Activated T-helper 17 cell treated with anti-CD3 and anti-CD28 coated beads, Interleukin-2, amount 50 U/mL, for 72 hours (primary cell): ENCODE measurements at places on chromosomes 3 and 15. TPM values are rescaled to one million over a fixed set of nuclear protein-coding genes. Genes with fewer than 3 reads are reported as not detected.
A peak's percentile ranks its signal among the peaks of the same experiment; 100 is the strongest.

Gene CFAP91
- not detected for total RNA-seq

Gene ADGRG7
- not detected for total RNA-seq

Gene KLHL6
- 33.5 TPM for total RNA-seq

Gene PYGO1
- not detected for total RNA-seq

Gene CFAP161
- total RNA-seq: not detected

Gene A4GNT
- not detected for total RNA-seq

Gene SPINK8
- not detected for total RNA-seq

Gene ARGFX
- total RNA-seq: not detected

Gene PP2D1
- total RNA-seq: not detected

DNA sequence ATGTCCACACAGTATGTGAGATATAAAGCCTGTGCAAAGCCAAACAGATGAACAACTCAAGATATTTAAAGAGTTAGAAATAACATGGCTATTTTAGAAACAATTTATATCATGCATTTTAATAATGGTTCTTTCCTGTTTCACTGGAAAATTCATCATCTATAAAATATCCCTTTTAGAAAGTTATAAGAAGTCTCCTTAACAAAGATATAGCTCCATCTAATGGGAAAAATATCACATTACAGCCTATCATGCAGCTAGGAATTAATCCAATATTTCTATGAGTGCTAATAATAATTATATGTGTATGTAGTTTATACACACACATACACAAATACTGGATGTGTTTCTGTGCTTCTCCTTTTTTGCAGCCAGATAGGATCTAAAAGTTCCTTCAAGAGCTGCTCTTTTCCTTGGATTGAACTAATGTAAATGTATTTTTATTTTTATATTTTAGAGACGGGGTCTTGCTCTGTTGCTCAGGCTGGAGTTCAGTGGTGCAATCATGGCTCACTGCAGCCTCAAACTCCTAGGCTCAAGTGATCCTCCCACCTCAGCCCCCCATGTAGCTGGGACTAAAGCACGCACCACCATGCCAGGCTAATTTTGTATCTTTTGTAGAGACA, 21.6 kb downstream of the RPL22L1 start:
- no peak for ATAC-seq

DNA sequence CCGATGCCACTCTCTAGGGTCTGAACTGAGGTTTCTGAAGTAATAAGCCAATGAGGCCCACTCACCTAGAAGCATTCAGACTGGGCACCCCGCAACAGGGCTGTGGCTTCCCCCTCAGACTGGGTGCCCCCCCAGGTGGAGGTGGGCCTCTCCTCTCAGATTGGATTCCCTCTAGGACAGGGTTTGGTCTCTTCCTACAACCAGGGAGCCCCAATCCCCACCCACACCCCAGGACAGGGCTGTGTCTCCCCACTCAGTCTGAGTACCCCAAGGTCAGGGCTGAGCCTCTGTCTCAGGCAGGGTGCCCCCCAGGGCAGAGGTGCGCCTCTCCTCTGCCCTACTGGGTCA, 27.7 kb downstream of the PTH1R start:
- no peak for ATAC-seq

GRCh38 chr15:31177951-31178350, 76.4 kb upstream of the TRPM1 start:
- peak; percentile 74 for ATAC-seq

DNA sequence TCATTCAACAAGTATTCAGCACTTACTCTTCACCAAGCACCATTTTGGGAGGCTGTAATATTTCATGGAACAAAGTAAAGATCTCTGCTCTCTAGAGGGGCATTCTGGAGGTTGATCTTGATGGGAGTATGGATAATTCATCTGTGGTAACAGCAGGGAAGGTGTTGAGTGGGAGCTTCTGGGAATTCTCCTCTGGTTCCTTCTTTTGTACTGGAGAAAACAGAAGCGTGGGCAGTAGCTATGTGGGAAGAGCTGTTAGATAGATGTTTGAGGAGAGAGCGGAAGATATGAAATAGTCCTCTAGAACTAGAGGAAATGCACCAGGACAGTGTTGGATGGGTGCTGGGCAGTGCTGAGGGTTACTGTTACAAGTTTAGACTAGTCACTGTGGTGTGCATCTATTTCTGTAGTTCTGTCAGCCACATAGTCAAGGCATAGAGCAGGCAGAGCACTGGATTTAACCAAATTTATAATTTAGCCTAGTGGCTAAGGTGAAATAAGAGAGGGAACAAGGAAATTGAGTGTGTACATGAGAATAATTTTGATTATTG, 9.6 kb downstream of the NMD3 start:
- no peak for ATAC-seq

DNA sequence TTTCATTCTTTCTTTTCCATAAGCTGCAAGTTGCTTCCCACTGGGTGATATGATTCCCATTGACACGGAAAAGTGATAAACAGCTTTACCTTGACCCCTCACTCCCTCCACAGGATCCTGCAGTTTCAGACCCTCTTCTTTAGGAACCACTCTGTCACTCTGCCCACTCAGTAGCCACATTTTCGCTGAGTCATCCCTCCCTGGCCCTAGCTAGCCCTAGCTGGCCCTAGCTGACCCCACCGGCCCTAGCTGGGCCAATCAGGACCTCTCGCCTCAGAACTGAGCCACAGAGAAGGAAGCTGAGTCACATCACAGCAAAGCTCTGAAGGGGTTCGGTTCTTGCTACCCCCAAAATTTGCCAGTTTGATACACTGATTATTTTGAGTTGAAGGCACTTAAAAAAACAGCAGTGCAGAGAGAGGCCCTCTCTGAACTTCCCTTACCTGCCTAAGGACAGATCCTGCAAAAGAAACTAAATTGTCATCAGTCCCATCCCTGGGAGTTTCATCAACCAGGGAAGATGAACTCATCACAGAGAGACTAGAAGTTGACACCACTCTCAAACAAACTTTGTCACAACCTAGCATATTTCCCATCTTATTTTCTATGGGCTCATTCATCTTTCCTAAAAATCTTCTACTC, 233.5 kb upstream of the PROK2 start:
- peak; percentile 40 for ATAC-seq

GRCh38 chr3:16334909-16335308, 69.9 kb downstream of the OXNAD1 start:
- no peak for ATAC-seq

- ATAC-seq: no peak
Measured at GRCh38 chr15:90625037-90625436, 92.1 kb upstream of the BLM start.

DNA sequence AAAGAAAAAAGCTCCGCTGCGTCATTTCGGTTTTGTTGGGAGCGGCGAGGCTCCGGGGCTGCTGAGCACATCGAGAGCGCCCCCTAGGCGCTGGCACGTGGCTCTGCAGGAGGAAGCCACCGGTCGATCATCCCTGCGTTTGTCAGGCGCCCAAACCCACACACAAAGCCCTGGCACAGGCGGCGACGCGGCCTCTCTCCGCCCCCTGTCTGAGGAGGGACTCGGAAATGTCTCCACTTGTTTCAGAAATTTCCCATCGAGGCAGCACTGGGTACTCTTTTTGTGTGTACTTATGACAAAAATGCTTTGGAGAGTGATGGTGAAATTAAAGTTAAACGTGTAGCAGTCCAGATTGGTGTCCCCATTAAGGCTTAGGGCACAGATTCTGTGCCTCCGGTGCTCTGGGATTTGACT, 407.3 kb upstream of the ONECUT1 start:
- ATAC-seq: peak; percentile 47

DNA sequence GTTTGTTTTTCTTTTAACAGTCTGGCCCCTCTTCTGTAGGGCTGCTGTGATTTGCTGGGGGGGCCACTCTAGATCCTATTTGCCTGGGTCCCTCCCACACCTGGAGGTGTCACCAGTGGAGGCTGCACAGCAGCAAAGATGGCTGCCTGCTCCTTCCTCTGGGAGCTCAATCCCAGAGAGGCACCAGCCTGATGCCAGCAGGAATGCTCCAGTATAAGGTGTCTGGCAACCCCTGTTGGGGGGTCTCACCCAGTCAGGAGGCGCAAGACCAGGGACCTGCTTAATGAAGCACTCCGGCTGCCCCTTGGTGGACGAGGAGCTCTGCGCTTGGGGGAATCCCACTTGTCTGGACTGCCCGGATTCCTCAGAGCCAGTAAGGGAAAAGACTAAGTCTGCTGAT, 118.3 kb downstream of the GAP43 start:
- no peak for ATAC-seq

DNA sequence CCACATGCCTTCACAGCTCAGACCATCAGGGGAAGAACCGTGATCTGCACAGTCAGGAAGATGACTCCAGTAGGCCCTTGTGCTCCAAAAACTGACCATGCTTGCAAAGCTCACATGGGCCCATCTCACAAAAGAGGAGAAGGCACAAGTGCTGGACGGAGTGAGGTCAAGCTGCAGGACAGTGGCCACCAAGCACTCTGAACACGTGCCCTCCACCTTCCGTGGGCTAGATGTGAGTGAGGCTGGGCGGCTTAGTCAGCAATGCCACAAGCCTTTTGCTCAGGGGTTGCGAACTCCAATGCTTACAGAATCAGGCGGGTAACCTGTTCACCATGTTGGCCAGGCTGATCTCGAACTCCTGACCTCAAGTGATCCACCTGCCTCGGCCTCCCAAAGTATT, 70.9 kb downstream of the SCN5A start:
- ATAC-seq: no peak

- ATAC-seq: no peak
Measured at GRCh38 chr15:62962101-62962995, 80.2 kb upstream of the TPM1 start.

- ATAC-seq: peak; percentile 76
Measured at GRCh38 chr15:63752075-63752684, 81.6 kb downstream of the HERC1 start.

DNA sequence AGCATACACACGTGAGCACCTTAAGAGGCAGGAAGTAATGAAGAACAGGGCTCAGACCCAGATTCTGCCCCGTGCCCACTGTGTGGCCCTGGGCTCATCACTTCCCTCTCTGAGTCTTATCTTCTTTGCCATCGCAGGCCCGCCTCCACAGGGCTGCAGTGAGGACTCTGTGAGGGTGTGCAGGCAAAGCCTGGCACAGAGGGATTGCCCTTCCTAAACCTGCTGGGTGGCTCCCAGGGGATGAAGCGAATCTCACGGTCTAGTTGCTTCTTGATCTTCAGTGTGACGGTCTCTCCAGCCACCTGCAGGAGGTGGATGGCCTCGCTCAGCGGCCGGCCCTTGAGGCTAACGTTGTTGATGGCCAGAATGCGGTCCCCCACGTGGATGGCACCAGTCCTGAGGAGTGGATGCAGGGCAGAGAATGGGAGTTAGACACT, 32.8 kb downstream of the GRIP2 start:
- ATAC-seq: no peak

- no peak for ATAC-seq
Measured at GRCh38 chr3:98812851-98813374, 49.8 kb downstream of the ST3GAL6 start.

DNA sequence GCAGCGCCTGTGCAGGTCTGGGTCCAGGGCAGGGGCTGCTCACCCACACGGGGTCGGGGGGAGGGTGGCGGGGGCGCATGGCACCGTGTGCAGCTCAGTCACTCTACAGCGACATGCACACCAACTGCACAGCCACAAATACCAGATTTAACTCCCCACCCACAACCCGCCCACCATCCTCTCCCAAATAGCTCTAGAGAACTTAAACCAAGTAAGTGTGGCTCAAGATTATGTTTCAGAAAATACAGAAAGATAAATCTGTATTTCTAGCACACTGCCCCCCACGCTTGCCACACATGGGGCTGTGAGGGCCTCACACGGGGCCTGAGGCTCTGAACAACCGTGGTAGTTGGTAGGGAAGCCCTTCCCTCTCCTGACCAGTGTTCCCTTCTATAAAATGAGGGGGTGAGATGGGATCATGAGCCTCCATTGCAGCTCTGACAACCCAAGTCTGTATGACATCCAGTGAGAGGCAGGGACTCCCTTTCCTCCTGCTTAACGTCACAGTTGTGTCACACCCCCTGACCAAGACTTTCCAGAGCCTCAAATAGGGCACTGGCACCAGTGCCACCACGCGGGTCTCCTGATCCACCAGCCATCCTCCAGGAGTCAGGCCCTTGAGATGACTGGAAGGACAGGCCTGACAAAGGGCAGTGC, 23.1 kb downstream of the POC1A start:
- ATAC-seq: no peak

DNA sequence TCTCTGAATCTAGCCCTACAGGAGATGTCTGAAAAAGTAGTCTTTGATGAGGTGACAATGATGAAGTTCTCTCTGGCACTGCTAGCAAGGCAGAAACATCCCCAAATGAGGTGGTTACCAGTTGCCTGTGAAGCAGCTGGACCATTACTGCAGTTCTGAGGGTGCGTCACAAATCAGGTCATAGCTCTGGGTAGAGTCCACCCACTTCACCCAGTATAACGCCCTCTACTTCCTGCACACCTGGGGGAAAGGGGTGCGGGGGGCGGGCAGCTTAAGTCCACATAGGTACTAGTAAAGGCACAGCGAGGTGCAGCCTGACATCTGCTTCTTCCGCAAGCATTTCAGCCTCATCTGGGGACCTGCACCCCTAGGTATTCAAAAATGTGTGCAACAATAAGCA, 13.4 kb upstream of the SATB1 start:
- ATAC-seq: peak; percentile 78

DNA sequence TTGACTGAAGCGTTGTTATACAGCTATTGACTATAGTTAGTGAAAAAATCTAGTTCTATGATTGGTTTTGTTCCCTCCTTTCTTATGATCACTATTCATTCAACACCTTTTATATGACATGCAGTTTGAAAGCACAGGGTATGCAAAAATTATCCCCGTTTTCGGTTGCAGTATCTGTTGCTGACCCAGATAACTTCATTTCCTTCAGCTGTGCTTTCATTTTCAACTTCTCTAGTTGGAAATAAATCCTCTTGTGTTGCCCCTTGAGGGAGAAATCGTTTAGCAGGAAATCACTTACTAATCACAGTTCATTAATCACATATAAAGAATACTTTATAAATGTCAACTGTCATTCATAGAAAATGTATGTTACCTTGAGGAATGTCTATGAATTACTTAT, 55.1 kb downstream of the MBNL1 start:
- ATAC-seq: peak; percentile 85

DNA sequence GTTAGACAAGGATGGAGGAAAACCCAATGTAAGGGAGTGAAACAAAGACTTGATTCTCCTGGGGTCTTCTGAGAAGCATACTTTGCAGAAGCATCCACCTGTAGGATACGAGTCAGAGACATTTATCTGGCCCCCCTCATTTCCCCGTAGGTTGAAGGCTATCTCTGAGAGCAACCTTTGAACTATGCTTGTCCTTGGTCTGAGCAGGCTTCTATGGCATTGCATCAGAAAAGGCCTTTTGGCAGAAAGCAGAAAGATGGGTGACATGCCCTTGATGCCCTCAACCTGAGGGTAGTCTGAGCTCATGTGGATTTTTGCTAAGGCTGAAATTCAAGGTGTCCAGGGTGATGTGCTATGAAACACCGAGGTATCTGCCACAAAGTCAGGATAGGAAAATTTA, 131.6 kb upstream of the SGO1 start:
- no peak for ATAC-seq

GRCh38 chr15:37037850-37038715, 62.3 kb downstream of the MEIS2 start:
- no peak for ATAC-seq
